NCI-H1092 treated with DMSO at 0.1 percent for 48 hours (cell line): ENCODE measurements at places on chromosomes 16 and 17.

DNA sequence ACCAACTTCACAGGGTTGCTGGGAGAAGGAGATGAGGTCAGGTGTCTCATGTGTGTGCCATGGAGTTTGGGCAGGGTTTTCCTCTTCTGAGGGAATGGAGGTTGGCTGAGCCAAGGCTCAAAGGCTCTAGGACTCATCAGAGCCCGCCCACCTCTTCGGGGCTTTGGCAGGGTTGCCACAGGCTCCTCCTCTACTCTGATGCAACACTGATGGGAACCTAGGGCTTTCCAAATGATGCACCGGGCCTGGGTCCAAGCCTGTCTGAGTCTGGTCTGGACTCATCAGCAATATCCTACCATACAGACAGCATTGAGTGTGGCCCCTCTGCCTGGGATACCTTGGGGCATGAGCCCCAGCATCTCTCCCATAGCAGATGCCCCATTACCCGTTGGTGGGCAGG is 59.5 kb upstream of the LHX1 start:
- no peak for DNase-seq

DNA sequence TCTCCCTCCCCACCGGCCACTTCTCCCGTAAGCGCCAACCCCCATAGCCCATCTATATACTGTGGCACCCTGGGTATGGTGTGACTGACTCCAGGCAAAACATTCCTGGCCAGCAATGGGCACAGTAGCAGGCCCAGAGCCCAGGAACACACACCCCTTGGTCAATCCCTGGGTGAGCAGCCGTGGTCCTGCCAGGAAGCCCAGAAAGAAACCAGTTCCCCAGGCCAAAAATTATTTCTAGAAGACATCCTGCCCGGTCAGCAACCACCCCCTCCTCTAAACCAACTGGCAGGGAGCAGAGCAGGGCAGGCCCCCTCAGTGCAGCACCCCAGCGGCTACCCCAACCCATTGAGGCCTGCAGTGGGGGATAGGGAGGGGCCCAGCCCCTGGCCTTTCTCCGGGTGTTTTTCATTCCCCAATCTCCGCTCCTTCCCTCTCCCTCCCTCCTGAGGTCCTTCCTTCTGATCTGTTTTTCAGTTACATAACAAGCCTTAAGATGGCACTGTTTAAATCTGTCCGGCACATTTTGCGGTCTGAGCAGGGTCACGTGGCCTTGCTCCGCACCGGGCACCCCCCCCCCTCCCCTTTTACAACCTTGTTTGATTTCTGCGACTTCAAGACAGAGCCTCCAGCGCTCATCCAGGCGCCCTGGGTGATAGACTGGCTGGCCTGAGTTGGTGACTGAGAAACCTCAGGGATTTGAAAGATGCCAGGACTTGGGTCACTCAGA is 2.0 kb downstream of the NPTX1 start:
- DNase-seq = no peak

GRCh38 chr16:83676086-83676485 is 131.7 kb upstream of the HSBP1 start:
- no peak for DNase-seq

DNA sequence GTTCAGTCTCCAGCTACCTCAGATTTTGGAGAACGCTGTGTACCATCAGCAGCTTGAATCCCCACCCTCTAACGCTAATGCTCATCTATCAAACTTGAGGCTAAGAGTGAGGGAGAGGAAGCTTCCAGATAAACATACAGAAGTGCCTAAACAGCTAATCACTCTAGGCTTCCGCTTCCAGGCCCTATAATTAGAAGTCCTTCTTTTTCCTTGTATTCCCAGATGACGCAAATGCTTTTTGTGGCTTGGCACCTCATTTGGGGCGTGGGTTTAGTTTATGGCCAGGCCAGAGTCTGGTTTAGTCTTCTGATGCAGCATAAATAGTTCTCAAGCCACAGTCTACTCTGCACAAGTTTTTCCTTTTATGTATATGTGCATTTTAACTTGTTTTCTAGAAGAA is 263.4 kb downstream of the BCAS3 start:
- DNase-seq = no peak

DNA sequence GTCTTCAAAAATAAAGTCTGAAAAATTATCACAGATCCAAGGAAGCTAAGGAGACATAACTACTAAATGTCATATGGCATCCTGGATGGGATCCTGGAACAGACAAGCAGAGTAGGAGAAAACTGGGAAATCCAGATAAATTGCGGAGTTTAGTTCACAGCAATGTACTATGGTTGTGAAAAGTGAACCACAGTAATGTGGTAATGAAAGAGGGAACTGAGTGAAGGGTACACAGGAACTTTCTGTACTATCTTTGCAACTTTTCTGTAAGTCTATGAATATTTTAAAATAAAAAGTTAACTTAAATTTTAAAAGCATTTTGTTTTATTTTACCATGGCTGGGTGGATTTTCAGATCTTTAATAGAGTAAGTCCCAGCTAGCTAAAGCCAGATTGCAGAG is 16.3 kb downstream of the SLFN12L start:
- no peak for DNase-seq

- DNase-seq = no peak
These were observed 18.1 kb upstream of the DHX40 start for GRCh38 chr17:59547131-59547915.

DNA sequence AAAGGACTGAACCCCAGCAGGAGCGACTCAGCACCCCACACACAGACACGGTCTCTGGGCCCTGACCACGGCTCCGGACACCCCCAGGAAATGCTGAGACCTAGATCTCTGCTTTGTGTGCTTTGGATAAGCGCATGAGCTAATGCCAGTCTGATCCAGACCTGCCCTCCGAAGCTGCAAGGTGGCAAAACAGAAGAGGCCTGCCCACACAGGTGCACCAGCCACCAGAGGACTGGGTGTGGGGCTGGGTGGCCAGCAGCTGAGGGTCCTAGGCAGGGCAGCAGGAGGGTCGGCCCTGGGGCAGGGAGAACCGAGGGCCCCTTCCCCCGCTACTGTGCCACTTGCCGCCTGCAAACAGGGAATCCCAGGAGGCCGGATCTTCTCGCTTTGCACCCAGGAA is 30.7 kb upstream of the EIF1 start:
- DNase-seq = no peak

DNA sequence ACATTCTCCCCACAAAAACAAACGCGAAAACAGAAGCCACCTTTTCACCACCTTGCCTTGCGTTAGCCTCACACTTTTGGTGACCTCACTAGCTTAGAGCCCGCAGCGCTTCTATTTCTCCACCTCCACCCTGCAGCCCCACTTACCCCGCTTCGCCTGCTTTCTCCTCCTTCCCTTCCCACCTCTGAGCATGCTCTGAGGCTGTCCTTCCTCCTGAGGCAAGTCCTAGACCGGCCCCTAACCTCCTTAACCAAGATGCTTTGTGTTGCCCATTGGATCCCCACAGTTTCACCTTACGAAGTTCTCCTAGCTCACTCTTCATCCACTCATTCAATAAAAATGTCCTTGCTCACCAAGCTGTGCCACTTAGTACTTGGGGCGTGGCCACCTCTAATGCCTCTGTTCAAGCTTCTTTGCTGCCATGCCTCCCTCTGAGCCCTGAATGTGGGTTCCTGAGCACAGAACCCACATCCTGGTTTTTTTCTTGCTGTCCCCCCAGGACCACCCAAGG is 1.3 kb downstream of the GNGT2 start:
- DNase-seq = no peak

GRCh38 chr17:57766318-57766943 is 21.3 kb upstream of the CCDC182 start:
- no peak for DNase-seq

DNA sequence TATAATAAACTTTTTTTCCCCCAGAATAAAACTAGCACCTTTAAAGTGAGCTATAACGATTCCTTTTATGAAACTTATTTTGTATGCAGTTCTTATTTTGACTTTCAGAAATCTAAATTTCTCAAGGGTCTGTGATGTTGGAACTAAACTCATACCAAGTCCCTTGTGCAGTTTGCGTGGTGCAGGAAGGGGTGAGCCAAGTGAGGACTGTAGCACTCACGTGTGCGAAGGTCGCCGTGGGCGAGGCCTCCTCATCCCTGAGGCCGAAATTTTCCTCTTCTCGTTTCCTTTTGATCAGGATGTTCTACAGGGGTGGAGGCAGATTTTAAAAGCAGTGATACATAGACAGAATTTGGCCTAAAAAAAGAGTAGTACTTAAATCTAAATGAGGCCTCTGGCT is 73.7 kb downstream of the RPTOR start:
- DNase-seq = no peak

- DNase-seq = peak; percentile 61
These were observed 63.7 kb upstream of the MRTFB start for GRCh38 chr16:14007450-14007849.

DNA sequence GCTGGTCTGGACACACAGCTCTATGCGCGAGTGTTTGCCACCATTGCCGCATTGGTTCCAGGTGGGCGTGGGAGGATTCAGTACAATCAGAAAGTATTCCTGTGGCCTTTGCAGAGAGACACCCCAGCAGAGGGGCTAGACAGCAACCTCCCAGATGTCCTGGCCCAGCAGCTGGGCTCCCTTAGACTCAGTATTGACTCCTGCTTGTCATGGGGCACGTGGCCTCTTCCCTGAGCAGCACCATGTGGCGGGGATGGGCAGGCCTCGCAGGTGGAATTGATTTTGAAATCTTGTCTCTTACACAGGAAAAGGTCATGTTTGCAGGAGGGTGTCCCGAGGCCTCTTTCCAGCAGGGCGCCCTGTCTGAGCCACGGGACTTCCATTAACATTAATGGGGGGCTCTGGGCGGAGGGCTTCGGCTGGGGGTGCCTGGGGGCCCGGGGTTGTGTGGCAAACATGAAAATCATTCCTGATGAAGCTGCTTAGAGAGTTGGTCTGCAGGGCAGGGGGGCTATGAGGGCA is 96.4 kb downstream of the C16orf78 start:
- DNase-seq = no peak

DNA sequence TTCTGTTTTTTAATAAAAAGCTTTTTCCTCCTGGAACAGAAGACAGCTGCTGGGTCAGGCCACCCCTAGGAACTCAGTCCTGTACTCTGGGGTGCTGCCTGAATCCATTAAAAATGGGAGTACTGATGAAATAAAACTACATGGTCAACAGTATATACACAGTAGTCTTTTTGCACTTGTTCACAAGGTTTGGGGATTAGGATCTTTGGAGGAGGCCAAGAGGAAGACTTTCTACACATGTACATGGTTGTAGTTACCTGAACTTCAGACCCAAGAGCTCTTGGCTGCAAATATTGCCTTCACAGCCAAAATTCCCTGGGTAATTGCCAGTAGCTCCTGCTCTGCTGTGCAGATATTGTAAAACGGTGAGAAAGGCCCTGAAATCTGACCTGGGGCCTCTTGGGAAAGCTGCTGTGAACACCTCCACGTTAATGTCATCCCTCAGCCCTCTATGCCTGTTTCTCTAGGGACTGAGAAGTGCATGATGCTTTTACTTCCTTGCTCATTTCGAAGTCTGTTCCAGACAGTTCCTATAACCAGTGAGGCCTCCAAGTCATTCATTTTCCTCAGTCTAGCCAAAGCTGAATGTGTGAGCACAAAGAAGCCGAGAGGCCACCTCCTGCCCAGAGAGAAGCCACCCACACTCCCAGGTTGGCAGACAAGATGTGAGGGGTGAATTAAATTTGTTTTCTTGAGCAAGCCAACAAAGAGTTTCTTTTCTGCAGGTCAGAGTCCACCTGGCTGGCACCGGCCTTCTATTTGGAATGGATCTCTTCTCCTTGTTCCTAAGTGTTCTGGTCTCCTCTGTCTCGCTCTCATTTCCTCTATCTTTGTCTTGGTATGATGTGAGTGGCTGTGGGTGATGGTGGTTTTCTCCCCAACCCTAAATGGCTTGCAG is 15.9 kb downstream of the ANKRD40 start:
- DNase-seq = no peak

GRCh38 chr17:7293159-7293558 is 1.3 kb downstream of the YBX2 start:
- DNase-seq = no peak

GRCh38 chr17:19299214-19299747 is 62.1 kb downstream of the EPN2 start:
- no peak for DNase-seq

DNA sequence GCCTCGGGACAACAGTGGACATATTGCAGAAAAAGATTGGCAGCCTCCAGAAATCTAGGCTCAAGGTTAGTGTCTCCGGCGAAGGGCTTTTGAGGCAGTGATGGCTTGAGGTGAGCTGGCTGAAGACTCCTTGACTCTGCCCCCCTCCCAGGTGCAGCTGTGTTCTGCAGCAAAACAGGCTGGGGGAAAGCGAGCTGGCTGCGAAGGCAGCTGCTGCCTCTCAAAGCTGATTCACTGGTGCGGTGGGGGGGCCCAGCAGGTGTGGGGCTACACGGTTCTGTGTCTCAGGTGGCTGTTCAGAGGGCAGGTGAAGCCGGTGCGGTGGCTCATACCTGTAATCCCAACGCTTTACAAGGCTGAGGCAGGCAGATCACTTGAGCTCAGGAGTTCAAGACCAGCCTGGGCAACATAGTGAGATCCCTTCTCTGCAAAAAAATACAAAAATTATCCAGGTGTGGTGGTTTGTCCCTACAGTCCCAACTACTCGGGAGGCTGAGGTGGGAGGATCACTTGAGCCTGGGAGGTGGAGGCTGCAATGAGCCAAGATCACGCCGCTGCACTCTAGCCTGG is 22.9 kb downstream of the C16orf96 start:
- peak; percentile 16 for DNase-seq

- DNase-seq = no peak
These were observed 113.9 kb downstream of the BANP start for GRCh38 chr16:88064889-88065746.

DNA sequence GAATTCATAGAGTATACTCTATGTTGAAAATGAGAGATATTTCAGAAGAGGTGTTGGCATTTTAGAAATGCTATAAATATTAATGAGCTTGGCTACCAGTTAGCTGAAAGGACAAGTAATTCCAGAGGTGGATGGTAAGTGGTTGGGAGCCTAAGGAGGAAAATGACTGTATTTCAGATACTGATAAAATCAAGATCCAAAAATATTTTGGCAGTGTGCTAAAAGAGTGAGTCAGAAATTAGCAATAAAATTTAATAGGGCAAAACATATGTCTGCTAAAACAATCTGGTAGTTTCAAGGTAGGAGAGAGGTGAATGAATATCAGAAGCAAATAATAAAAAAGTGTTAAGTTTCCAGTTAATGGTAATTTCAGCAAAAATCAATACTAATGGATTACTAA is 1287.9 kb downstream of the CDH8 start:
- no peak for DNase-seq

DNA sequence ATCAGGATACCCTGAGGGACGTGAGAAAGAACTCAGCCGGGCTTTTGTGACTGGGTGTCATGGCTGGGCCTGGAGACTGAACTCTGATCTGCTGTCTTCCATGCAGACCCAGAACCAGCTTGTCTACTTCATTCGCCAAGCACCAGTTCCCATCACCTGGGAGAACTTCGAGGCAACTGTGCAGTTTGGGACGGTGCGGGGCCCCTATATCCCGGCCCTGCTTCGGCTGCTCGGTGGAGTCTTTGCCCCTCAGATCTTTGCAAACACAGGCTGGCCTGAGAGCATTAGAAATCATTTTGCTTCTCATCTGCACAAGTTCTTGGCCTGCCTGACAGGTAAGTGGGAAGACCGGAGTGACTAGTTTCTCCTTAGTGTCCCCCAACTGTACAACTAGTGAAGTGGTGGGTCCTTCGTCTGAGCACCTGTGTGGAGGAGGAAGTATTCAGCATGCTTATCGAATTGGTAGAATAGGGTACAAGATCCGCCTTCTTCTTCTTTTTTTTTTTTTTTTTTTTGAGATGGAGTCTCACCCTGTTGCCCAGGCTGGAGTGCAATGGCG is 15.5 kb downstream of the DNAH2 start:
- no peak for DNase-seq
